ENCODE measurements at places on chromosomes 11 and 22.

DNA sequence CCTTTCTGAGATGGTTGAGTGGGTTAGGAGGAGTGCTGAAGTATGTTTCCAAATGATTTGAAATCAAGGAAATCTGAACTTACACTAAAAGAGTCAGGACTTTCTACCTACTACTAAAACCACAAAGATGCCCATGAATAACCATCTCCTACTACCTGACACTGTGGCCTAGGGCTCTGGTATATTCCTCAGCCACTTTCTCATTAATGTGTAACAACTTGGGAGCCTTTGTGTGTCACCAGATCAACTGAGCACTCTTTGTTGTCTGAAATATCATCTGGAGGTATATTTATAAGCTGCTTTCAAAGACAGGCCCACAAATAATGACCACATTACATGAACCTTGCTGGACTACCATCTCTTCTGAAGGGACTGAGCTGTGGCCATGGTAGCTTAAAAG lies 43.9 kb downstream of the RELT start:
- DNase-seq, result no peak

DNA sequence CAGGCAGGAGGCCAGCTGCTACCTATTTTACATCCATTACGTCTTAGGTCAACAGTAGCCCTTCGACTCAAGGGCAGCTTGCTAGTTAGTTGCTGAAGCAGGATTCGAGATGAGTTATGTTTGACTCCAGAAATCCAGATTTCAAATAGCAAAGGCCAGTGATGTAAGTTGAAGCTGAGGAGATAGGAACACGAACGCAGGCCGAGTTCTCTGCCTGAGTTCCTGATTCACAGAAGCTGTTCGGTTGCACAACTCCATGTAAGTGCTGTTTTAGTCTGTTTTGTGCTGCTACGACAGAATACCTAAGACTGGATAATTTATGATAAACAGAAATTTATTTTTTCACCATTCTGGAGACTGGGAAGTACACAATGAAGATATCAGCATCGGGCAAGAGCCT lies 111.2 kb downstream of the SLC1A2 start:
- DNase-seq, result no peak

DNA sequence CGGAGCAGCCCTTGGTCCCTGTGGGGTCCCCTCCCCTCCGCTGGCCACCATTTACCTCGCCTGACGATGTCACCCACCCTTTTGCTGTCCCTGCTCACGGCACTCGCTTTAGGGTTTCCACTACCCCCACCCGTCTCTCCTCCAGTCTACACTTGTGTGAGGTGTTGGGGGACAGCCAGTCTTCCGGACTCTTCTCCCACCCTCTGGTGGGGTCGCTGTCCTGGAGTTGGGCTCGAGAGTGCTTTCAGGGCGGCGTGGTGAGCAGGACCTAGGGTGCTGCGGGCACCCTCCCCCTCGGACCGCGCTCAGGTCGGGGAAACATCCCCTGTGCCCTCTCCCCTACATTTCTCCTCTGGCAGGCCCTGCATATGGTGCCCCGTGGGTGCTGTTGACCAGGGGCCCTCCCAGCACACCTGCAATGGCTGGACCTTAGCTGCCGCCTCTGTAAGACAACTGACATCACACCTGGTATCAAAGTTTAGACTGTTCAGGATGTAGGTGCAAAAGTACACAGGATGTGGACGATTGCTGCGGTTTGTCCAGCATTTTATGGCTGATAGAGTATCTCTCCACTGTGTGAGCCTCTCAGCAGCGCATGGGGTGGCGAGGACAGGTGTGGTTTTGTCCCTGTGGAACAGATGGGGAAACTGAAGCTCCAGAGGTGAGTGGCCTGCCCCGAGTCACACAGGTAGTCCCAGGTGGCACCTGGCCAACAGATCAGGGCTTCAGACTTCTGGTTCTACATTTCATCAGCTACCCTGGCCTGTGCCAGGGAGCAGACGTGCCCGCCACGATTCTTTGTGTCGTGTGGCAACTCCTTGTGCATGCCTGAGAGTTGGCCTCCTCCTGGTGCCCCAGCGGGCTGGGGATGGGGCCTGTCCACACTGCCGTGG lies 1.2 kb downstream of the GRK2 start:
- DNase-seq, result no peak

DNA sequence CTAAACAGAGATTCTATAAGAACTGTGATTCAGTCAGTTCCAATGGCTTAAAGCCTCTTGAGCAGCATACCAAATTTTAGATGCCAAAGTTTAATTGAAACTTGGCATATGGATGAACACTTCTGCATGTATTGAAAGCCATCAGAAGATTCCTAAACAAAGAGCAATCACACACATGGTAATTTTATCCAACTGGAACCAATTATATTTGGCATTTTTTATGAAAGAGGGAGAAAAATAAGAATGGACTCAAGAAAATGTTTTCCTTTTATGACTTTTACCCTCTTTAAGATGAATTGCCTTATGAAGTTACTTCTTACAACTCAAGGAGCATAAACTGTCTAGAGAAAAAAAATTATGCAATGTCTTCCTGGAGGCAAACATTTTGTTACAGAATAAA lies 7.4 kb downstream of the TRPC6 start:
- DNase-seq, result no peak

DNA sequence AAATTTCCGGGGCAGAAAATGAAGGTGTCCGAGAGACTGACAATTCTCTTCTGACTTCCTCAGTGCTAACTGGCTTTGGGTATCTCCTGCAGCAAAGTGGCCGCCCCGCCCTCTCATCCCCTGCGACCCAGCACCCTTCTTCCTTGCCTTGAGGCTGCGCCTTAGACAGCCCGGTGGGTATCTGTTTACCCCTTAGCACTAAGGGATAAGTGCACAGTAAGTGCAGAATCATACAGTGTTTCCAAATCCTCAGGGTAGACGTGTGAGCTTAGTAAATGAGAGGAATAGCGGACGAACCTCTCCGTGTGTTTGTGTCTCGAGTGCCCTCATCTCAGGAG lies 368 bp upstream of the CHORDC1 start:
- DNase-seq, result no peak

- no peak for DNase-seq
Observed at GRCh38 chr11:121476379-121477032, 23.7 kb upstream of the SORL1-AS1 start.

- DNase-seq, result no peak
Observed at GRCh38 chr11:122322329-122322728, 206.3 kb upstream of the BLID start.

- no peak for DNase-seq
Observed at GRCh38 chr11:30360741-30361140, 37.8 kb downstream of the ARL14EP start.

DNA sequence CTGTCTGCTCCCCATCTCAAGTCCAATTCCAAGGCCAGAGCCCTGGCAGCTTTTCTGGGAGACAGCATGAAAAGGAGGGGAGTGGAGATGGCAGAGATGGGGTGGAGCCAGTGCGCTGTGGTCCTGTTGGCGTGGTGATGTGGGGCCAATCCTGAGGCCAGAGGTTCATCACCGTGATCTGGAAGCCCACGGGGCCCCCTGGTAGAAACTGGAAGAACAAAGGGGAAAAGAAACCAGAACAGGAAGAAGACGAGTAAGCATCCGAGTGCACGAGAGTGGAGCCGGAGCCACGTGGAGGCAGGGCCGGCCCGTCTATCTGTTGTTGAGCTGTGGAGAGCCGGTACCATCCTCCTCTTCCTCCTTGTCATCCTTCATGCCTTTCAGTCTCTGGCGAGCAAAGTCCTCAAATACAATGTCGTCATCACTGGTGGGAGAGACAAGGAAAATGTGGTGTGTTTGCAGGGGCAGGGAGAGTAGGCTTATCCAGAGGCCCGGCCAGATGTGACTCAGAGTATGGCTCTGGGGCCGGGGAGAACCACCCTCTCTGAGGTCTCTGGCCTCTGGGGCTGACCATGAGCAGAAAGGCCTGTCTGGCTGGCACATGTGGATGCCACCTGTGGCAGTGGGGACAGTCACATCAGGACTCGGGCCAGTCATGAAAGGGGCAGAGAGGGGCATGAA lies 25.4 kb downstream of the TPBGL start:
- no peak for DNase-seq

- no peak for DNase-seq
Observed at GRCh38 chr11:4048340-4048739, 46.3 kb upstream of the RRM1 start.

DNA sequence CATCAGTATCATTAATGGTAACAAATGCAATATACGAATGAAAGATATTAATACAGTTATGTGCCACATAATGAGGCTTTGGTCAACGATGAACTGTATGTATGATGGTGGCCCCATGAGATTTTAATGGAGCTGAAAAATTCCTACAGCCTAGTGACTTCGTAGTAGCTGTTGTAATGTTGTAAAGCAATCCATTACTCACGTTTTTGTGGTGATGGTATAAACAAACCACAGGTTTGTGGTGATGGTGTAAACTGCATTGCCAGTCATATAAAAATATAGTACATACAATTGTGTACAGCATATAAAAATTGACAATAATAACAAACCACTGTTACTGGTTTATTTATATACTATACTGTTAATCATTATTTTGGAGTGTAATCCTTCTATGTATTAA lies 27.4 kb upstream of the GRIA4 start:
- DNase-seq, result no peak

- DNase-seq, result no peak
Observed at GRCh38 chr11:22797047-22797446, 32.6 kb downstream of the SVIP start.

GRCh38 chr11:101974255-101974654 lies 57.9 kb upstream of the ANGPTL5 start:
- no peak for DNase-seq

DNA sequence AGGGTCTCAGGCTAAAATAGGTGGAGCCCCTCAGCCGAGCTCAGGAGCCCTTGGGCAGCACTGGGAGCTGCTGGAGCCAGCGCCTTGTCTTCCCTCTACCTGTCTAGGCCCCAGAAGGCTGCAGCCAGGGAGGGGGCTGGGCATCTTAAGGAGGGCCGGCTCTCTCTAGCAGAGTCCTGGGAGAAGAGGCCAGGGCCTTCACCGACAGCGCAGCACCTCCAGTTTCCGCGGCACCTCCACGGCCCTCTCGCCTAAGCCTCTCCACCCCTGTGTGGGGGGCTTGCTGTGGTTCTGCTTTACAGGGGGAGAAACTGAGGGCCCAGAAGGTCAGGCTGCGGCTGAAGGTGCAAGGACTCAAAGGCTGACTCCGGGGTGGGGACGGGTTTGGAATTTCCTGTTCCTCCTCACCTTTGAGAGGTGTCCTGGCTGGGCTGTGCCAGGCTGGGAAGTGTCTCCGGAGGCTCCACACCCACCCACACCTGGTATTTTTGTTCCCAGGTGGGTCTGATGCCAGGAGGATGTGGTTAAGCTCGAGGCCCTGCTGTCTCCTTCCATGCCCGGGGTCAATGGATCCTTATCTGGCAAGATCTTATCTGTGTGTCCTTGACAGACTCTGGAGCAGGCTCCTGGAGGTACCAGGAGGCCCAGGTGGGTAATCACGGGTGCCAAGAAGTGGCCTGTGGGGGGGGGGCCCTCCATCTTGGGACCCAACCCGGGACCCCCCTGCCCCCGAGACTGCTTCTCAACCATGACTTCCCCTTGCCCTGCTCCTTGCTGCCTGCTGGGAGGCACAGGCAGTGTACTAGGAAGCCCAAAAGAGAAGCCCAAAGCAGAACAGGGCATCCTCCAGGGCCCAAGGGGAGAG lies 95.3 kb upstream of the FGF3 start:
- DNase-seq, result no peak

DNA sequence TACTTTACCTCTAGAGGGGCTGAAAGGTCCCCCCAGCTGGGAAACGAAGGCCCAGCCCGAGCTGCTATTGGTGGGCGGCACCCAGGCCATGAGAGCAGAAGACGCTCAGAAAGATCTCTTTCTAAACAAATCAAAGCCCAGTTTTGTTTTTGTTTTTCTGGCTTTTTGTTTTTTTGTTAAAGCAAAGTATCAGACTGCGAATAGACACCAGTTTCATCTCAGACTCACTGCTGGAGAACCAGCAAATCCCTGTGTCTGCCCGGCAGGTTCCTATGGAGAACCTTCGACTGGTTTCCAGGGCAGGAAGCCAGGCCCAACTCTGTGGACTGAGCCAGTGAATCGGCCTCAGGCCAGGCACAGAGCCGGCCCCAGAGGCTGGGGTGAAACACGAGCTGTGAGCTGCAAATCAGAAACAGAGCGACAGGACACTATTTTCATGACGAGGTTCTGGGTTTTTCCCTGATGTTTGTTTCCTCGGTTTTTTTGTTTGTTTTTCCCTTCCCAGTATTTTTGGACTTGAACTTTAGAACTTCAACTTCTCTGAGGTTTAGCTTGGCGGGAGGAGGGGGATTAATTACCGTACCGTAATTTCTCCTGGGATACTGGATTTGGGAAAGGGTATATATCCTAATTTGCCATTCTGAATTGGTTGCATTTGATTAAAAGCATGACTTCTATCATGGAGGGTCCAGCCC lies 16.0 kb upstream of the B4GALNT4 start:
- DNase-seq, result no peak

DNA sequence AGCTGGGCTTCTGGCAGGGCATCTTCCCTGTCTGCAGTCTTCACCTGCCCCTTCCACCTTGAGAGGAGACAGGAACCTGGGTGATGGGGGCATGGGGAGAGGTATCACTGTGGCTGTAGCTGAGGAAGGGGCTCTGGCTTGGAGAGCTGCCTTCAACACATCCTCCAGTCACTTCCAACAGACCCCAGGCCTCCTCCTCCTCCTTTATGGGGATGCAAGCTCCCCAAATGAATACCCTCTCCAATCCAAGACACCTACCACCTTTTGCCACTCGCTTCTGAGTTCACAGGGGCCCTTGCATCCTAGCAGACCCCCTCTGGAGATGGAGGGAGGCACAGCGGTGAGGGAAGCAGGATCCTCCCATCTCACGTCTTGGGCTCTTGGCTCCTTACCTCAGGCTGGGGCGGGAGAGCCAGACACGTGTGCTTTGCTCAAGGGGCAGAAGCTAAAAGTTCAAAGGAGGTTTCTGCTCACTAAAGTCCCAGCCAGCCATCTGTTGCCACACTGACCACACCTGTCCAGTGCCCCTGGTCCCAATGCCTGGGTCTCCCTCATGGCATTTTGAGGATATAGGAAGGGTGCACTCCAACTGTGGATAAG lies 13.2 kb downstream of the ANKK1 start:
- no peak for DNase-seq

GRCh38 chr11:7532405-7533145 lies 18.8 kb downstream of the PPFIBP2 start:
- no peak for DNase-seq

GRCh38 chr11:10655227-10655626 lies 38.3 kb downstream of the IRAG1 start:
- DNase-seq, result no peak

DNA sequence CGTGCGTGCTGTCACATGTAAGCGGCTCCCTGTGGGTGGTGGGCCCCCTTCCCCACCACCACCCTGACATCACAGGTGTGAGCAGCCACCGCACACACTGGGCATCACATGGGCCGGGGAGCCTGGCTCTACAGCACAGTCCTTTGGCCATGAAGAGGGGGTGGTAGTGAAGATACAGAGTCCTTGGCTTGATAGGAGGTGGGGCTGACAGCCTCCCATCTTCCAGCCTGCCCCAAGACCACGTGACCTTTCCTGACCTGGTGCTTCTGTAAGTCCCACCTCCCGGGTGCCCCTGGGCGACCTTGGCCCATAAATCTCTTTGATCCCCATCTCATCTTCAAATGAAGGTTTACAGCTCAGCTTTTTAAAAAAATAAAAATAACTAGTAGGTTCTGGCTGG lies 21.2 kb upstream of the MGAT3 start:
- DNase-seq, result no peak

GRCh38 chr11:117062498-117062897 lies 35.7 kb downstream of the SIK3 start:
- DNase-seq, result no peak

GRCh38 chr11:130813638-130814037 lies 102.6 kb downstream of the SNX19 start:
- no peak for DNase-seq

Measured in central memory CD8-positive, alpha-beta T cell (primary cell).